Pulmonary artery endothelial cell (primary cell): ENCODE measurements at places on chromosomes 4 and X. TPM values are rescaled to one million over a fixed set of nuclear protein-coding genes. Genes with fewer than 3 reads are reported as not detected.

DNA sequence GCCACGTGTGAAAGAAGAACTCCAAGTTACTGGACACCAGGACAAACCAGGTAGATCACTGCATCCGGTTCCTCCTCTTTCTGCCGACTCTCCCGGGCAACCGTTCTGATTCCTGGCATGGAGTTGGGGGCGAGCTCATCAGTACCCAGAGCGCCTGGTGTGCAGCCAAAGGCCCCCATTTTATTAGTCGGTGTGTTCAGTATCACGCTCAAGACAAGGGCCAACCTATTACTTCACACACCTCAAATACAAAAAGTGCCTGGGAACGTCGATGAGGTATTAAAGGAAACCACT lies 2.8 kb upstream of the CTBP1 start:
- no peak for DNase-seq

MAGEA1 gene
- total RNA-seq, result 0.07 TPM in 1 of 2 replicates, not detected in the other

DNA sequence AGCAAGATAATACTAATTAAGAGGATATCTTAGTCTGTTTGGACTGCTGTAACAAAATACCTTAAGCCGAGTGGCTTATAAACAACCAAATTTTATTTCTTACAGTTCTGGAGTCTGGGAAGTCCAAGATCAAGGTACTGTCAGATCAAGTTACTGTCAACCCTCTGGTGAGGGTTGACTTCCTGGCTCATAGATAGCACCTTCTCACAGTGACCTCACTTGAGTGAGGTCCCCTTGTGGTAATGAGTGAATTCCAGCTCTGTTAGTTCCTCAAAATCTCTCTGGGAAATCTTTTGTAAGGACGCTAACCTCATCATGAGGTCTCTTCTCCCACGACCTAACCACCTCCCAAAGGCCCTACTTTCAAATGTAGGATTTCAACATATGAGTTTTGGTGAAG lies 36.9 kb upstream of the ADGRA3 start:
- DNase-seq, result no peak

GRCh38 chrX:107008034-107008433 lies 8.0 kb upstream of the MORC4 start:
- DNase-seq, result no peak

DNA sequence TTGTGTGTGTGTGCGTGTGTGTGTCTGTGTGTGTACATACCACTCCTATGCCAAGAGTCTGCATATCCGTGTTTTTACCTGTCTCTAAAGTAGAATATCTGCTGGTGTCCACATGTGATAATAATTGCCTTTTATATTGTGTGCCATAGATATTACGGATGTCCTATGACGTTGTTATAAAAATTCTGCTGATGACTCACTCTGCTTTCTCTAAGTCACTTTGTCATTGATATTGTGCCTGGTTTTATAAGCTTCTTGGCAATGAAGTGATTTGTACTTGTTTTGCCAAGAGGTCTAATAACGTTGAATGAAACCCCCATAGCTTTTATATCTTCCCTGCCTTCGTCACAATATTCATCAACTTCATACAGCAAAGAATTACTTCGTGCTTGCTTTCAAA lies 102.6 kb upstream of the C1GALT1C1 start:
- DNase-seq, result no peak

GRCh38 chr4:152581536-152582160 lies 45.8 kb upstream of the FBXW7 start:
- no peak for DNase-seq

DNA sequence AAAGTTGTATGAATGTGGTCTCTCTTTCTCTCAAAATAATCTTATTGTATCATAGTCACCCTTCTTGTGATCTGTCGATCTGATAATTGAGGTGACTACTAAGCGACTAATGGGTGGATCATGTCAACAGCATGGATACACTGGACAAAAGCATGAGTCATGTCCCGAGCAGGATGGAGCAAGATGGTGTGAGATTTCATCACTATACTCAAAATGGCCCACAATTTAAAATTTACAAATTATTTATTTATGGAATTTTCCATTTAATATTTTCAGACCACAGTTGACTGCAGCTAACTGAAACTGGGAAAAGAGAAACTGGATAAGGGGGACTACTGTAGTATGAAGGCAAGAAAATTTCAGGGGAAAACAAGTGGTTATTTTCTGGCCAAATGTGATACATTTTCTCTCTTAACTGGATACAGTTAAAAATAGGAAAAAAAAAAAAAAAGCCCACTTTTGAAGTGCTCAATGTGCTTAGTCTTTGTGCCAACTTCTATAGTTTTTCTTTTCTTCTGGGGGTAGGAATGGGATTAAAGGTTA lies 25.3 kb downstream of the FAM241A start:
- DNase-seq, result no peak

- DNase-seq, result no peak
Measured at GRCh38 chrX:134664202-134664601, 5.9 kb upstream of the PLAC1 start.

CT45A3 gene
- total RNA-seq, result not detected in 2 replicates

CLDN24 gene
- not detected in 2 replicates for total RNA-seq
